ENCODE measurements at places on chromosomes 2 and 18. TPM values are rescaled to one million over a fixed set of nuclear protein-coding genes. Genes with fewer than 3 reads are reported as not detected.

HSBP1L1 gene
- total RNA-seq = not detected

DCDC2C gene
- total RNA-seq = not detected

GPR39 gene
- total RNA-seq = 0.59 TPM

PSMA8 gene
- total RNA-seq = not detected

CENPA gene
- total RNA-seq = 1.5 TPM

LDLRAD4 gene
- 1.7 TPM for total RNA-seq

SLC14A1 gene
- not detected for total RNA-seq

INHBB gene
- 0.27 TPM for total RNA-seq

DSC3 gene
- total RNA-seq = not detected
